ENCODE measurements at places on chromosomes 3 and 15.

DNA sequence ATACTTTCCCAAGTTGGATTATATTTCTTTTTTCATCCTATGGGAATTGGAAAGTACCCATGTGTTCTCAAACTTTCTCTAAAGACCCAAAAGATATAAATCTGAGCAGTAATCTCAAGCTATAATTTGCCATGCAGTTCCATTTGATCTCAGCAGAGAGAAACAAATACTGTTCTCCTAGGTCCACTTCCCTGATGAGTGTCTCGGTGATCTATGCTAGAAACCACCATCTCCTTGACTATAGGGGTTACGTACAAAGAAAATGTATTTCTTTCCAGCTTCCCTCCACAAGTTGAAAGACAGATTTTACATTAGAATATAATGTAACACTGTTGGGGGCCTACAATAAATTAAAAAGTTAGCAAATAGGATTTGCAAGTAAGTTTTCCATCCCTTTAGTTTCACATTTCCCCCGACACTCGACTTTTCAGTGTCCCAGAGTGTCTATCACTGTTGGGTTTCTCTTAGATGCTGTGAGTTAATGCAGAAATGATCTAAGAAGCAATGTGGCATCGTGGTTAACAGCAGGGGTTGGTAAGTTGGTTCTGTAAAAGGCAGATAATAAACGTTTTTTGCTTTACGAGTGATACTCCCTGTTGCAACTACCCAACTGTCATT is 465.1 kb upstream of the CFAP20DC start:
- DNase-seq = no peak

- no peak for DNase-seq
These were observed 43.7 kb upstream of the GNB5 start for GRCh38 chr15:52234596-52235541.

DNA sequence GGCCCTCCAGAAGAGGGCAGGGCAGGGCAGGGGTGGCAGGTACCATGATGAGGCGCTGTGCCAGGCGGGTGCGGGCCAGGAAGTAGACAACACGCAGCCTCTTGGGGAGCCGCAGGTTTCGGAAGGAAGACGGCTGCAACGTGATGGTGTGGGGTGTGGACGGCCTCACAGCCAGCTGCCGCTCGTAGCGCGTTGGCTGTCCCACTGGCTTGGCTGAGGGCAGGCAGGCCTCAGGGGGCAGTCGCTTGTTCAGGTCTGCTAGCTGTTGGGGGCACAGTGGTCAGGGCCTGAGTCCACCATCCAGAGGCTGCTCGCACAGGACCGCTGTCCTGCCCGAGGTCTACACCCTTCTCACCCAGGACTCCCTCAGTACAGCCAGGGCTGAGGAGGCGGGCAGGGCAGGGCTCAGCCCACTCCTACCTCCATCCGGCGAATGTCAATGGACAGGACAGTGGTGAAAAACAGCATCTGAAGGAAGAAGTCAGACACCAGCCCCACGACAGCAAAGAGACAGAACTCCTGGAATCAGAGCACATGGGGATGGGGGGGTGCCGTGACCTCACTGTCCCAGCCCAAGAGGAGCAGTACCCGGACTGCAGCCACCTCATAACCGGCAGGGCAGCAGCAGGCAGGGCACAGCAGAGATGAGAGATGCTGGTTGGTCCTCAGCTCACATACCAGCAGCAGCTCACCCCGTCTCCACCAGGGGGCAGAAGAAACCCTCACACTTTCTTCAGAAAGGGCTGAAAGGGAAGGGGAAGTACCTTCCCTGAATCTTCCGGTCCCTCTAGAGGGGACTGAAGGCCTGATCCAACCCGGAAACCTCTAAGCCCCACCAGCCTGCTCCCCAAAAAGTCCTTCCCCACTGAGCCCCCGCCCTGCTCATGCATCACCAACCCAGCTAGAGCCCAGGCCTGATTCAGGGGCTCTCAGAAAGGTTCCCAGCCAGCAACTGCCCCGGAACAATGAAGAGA is 40.0 kb downstream of the PTPN23 start:
- DNase-seq = peak; percentile 94

DNA sequence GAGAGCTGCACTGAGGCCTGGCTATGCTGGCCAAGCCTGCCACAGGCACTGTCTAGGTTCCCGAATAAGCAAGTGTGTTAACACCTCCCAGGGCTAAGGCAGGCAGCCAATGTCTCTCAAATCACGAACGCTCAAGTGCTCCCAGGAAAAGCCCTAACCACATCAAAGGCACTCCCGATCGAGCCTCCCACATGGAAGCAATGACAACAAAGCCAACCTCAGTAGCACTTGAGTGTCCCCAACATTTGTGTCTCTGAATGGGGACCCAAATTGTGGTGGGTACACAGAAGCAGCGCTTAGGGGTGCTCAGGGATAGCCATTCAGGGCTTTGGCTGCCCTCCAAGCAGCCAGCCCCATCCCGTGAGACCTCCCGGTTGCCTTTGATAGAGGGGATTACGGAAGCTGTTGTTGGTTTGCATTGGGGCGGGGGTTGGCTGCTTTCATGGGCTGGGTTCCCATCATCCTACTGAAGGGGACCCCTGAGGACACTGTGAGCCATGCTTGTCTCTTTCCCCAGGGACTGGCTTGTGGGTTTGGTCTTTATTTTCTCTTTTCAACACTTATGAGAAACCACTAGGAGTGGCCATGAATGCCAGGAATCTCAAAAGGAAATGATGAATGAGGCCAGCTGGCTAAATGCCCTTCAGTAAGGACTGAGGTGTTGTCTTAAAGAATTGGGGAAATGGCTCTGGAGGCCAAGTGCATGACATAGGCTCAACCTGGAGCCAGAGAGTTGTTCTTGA is 234.1 kb upstream of the FEZF2 start:
- DNase-seq = peak; percentile 89

DNA sequence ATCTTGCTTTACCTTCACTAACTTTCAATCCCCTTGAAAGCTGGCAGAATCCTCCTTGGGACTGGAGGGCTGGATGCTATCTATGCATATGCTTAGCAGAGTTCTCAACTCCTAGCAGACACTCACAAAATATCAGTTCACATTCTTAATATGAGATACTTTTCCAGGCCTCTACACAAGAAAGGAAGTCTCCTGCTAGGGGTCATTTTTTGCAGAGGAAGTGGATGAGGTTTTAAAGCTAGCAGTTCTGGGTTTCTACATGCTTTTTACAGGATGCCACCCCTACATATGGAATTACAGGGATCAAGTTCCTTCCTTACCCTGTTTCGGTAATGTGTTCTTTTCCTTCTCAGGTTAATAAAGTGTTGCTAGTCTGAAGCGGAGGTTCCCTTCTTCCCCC is 206.3 kb upstream of the TP63 start:
- DNase-seq = no peak

GRCh38 chr3:9778143-9779074 is 8.7 kb upstream of the CAMK1 start:
- DNase-seq = peak; percentile 91

DNA sequence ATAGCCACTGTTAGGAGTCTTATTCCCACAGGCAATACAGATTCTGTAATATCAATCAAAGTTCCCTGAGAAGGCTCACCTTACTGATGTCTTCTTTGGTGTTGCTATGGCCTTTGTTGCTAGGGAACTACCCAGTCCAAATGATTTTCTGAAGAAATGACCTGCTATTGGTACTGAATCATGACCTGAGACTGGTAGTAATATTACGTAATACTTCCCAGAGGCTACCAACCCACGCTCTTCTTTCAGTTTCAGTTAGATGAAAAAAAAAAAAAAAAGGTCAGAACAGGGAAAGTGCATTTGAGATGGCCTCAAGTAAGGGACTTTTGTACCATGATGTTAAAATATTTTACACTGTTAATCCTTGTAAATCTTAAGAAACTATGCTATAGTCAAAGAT is 1092.5 kb upstream of the EPHA6 start:
- no peak for DNase-seq

DNA sequence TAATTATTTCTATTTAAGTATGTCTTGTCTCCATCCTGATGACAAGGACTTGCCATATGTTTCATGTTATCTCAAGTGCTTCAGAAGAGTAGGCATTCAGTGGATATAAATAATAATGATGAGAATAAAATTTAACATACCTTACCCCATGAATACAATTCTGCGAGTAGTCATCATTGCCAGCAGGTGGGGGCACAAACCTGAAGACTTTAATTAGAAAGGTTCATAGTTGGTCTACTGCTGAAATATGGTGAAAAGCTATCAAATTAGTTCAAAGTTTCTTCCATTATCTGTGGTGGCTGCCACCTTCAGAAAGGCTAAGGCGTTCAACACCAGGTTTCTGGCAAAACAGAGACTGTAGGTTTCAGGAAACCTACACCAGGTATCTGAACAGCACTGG is 100.9 kb downstream of the P3H2 start:
- no peak for DNase-seq

DNA sequence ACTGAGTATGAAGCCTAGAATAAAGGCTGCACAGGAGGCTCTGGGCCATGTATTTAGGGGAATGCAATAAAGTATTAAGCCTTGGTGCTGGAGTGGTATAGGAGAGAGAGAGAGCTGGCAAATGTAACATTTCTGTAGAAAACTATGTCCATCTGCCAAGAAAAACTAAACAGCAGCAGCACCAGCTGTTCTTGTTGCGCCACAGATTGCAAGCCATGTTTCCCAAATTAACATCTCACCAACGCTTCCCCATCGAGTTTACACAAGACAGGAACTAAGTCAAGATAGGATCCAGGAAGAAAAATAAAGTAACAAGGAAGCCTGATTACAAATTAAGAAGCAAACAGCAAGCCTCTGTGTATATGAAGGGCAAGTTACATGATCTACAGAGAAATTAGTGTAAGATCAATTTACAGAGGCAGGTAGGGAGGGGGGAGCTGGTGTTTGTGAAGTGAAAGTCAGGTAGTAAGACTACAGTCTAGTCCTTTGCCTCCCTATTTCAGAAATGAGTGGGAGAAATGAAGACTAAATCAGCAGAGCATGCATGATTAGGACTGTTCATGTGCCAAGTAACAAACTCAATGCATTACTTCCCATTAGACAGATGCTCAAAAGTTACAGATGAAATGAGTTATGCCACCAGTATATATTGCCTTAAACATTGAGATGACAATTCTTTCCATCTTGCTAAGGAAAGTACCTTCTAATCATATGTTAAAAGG is 900.5 kb downstream of the EPHA3 start:
- DNase-seq = peak; percentile 78

DNA sequence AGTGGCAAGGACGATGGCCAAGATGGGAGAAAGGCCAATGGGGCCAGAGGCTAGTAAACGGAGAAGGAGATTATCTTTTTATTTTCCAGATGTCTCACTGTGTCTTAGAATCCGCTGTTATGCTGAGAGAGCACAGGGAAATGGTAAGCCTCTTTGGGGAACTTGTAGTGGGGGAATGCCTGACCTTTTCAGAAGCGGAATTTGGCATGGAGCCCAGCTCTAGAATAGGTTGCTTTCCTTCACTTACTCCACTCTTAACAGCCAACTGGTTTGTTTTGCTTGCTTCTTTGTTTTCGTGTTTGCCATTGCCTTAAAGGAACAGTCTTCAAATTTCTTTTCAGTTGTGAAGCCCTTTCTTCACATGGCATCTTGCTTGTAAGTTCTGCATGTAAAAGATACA is 316.2 kb upstream of the THRB start:
- no peak for DNase-seq

- peak; percentile 10 for DNase-seq
These were observed 1444.5 kb upstream of the CADM2 start for GRCh38 chr3:83514130-83514914.

GRCh38 chr3:27533261-27533607 is 49.0 kb upstream of the SLC4A7 start:
- DNase-seq = peak; percentile 37

GRCh38 chr3:194577986-194578905 is 55.0 kb downstream of the TMEM44 start:
- DNase-seq = peak; percentile 92

GRCh38 chr3:981156-981555 is 111.7 kb upstream of the CNTN6 start:
- no peak for DNase-seq

GRCh38 chr3:66082679-66083078 is 44.0 kb upstream of the MAGI1 start:
- DNase-seq = peak; percentile 30

DNA sequence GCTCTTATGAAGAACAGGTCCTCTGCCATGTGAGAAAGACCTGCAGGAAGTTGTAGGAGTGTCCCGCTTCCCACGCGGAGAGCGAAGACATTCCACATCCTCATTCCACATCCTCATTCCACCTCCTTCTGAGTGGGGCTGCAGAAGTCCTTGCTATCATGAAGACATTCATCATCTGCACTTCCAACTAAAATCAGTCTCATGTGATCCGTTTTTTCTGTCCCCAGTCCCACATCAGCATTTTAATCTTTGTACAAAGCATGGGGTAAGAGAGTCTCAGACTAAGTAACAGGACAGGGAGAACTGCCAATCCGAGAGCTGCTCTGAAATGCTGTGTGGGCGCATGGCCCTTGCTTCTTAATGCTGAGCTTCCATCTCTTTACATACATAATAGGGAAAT is 227.2 kb downstream of the RSRC1 start:
- no peak for DNase-seq

GRCh38 chr3:144930431-144930830 is 958.8 kb downstream of the DIPK2A start:
- DNase-seq = no peak

DNA sequence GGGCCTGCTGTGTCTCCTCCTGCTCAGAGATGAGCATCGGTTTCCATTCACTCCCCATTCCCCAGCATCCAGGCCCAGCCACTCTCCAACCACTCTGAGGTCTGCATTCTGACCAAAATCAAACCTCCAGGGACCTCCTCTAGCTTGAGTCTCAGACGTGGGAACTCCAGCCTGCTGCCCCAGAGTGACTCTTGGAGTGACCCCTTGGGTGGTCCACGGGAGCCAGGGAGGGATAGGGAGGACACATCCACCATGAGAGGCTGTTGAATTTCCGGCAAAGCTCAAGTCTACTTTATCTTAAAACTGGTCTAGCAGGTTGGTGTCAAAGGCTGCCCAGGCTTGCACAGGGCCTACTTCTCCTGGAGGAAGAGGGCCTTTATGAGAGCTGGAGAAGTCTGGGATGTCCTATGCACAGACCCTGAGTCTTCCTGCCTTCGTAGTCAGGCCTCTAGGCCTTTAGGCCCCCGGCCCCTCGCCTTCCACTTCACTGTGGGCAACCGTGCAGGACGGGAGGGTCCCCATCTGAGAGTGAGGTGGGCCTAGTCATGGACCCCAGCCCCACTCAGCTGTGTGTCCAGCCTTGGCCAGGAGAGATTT is 8.9 kb downstream of the CISH start:
- DNase-seq = no peak

GRCh38 chr15:101447561-101448071 is 41.9 kb downstream of the PCSK6 start:
- DNase-seq = peak; percentile 7

GRCh38 chr15:26879706-26880105 is 12.8 kb downstream of the GABRA5 start:
- no peak for DNase-seq

DNA sequence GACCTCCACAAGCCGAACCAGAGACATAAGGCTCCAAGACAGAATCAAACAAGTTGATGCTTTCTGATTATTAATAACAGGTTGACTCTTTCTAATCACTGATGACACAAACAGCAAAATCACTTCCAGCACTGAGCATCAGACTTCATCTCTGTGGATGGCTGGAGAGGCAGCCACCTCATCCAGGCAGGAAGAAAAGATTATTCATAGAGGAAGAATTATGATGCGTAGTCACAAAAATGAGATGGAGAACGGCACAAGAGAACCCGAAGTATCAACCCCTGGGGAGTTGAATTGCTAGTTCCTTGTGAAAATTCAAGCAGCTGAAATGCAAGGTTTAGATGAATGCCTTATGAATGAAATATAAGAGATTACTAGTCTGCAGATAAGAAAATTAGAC is 49.9 kb upstream of the LMCD1 start:
- DNase-seq = peak; percentile 45

- DNase-seq = no peak
These were observed 76.2 kb downstream of the TGFBR2 start for GRCh38 chr3:30682434-30683155.
